COLO829 (cell line): ENCODE measurements at places on chromosomes 13 and 19.

GRCh38 chr19:17282488-17283125, 906 bp downstream of the ANKLE1 start:
- DNase-seq = peak; percentile 63

DNA sequence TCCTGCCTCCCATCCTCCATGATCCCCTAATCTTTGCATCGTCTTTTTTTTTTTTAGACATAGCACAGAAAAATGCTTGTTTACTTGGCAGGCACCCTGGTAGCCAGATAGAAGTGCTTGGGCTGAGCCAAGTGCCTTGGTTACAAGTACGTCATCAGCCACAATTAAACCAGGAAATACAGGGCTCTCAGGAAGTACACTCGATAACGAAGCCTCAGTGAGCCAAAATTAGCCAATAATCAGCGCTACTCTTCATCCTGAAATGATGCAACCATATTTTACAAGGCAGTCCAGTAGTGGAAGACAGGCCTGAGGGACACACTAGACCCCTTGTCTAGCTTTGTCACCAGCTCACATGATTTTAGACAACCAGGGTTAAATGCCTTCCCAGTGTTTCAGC, 194.0 kb upstream of the NBEA start:
- DNase-seq = peak; percentile 40

DNA sequence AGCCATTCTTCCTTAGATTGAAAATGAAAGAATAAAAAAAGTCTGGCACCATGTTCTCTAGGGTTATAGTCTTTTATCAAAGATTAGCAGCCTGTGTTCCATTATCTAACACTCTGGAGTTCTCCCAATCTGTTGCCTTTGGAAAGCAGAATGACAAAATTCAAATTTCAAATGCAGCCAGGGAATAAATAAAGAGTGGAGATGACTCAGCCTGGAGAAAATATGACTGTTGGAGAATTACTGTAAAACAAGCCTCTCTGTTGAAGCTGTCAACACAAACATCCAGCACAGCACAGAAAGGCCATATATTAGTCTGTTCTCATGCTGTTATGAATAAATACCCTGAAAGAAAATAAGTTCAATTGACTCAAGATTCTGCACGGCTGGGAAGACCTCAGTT, 650.5 kb upstream of the SLC10A2 start:
- DNase-seq = no peak

DNA sequence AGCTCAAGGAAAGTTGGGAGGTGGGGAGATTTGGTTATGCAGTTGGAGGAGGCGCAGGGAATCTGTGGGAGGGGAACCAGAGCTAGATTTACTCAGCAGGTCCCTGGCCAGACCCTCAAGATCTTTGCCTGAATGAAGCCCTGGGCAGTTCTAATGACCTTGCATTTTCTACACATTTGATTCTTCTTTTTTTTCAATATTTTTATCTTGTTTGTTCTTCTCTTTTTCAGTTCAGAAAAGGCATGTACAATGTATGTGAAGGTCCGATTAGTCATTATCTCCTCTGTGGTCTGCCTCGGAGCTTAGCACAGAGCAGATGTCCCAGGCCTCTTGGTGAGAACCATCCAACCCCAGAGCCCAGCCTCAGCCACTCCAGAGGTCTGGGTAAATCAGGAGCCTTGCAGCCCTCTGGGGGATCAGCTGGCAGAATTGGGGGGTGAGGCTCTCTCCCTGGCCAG, 24.2 kb downstream of the SERP2 start:
- no peak for DNase-seq

DNA sequence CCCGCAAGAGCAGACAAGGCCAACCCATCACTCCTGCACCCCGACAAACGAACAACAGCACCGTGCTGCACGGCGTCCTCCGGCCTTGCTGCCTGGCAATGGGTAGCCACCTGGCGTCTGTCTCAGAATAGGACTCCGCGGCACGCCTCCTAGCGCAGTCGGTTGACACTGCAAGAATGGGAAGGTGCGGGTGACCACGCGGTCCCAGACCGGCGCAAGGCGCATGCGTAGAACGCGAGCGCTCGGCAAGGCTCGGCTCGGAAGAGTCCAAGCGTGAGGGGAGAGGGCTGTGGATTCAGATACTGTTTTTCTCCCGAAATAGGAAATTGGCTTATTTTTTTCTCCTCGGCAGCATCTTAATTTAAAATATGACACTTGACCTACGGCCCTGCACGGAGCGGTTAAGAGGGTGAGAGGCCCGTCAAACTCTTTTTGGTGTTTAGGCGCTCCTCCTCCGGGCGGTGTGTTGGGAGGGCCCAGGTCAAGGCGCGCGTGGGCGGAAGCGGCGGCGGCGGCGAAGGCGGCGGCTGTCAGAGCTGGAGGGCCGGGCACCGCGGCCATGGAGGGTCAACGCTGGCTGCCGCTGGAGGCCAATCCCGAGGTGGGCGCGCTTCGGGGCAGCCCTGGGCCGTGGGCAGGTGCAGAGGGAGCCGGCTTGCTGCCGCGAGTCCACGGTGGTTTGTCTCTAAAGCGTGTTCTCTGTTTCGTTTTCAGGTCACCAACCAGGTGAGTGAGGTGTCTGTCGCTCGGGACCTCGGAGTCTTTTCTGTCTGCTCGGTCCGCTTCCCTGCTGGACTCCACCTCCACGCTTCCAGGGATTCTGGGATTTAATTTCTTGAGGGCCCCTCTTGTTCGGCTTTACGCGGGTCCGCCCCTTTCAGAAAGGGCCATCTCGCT, at the start of gene UCHL3:
UCHL3 (plus strand) TSS at position 530 of the 897 bp plus-strand sequence; CDS start at position 560, 30 bp downstream.
- peak; percentile 97 for DNase-seq

DNA sequence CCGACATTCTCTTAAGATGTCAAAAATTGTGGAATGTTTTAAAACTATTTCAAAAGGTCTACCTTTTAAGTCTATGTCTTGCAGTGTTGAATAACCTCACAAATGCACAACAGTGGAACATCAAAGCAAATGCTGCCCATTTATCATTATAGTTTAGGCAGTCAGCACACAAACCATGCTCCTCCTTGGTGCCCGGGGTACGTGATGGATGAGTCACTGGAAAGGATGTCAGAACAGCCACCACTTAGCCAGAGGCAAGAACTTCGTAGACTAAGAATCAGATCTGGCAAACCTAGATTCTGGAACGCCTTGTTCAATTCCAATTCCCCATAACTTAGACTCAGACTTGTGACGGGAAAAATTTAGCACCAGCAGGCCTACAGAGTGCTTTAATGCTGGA, 343.6 kb downstream of the FGF9 start:
- no peak for DNase-seq

- no peak for DNase-seq
Observed at GRCh38 chr13:21243045-21243897, 66.8 kb downstream of the MRPL57 start.

DNA sequence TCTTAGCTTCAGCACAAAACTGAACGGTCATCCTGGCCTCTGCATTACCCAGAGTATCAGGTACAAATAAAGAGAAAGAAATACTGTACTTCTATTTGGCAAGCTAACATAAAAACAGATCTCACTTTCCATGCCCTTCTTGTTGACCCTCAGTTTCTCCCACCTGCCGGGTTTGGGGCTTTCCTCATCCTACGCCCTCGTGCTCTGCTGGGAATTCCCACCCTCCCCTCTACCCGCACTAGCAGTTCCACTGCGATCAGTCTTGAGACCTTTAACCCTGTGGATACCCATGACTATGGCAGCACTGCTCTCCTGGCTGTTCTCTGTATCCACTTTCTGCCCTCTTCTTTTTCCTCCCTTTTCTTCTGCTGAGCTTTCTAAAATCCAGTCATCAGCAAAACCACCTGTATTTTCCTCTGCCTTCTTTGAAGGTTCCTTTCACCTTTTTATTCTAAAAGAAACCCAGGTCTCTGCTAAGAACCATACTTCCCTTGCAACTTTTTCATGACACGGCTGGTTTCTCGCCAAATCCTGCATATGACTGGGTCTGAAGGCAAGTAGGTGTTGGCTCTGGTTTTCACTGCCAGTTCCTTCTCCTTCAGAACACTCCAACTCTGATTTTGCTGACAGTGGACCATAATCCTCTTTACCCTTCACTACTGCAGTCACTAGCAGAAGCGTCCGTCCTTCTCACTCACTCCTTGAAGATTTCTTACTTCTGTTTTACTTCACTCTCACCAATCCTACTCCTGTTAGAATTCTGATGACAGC, 99.4 kb downstream of the MIPEP start:
- no peak for DNase-seq

GRCh38 chr13:50923272-50923671, 13.7 kb downstream of the RNASEH2B start:
- no peak for DNase-seq

- DNase-seq = peak; percentile 43
Observed at GRCh38 chr13:111429064-111429558, 108.7 kb downstream of the TEX29 start.

- no peak for DNase-seq
Observed at GRCh38 chr13:37446503-37446902, 152.1 kb downstream of the POSTN start.

DNA sequence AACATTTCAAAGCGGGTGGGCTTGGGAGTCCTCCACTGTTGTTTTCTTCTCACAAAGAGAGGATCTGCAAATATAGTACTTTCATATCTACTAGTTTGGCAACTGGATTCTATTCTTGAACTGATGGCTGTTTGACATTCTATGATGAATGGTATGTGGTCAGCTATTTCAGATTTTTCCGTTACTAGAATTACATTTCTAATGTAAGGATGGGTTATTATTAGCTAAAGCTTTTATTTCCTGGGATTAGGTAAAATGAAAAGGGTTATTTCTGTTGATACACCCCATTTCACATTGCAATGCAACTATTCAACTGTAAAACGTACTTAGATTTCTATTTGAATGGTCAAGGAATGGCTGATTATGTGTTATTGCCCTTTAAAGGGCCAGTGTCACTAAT, 629.7 kb downstream of the DACH1 start:
- DNase-seq = no peak

GRCh38 chr13:50126993-50127725, 111.9 kb downstream of the KCNRG start:
- DNase-seq = no peak

DNA sequence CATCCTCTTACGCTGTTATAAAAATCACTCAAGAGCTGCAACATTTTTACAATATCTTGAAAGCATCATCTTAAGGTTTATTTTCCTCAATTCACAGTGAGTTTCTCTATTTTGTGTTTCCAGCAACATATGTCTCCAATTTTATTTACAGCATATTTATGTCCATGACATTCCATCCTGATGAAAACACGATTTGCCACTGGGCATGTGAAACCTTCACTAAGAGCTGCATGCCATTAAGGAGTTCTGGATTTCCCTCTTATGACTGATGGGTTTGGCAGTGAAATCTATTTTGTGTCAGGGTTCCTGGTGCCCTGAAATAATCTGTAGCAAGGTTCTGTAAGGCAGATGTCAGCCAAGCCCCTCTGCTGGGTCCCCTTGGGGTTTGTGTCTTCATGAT, 527.6 kb upstream of the KLF12 start:
- DNase-seq = no peak

DNA sequence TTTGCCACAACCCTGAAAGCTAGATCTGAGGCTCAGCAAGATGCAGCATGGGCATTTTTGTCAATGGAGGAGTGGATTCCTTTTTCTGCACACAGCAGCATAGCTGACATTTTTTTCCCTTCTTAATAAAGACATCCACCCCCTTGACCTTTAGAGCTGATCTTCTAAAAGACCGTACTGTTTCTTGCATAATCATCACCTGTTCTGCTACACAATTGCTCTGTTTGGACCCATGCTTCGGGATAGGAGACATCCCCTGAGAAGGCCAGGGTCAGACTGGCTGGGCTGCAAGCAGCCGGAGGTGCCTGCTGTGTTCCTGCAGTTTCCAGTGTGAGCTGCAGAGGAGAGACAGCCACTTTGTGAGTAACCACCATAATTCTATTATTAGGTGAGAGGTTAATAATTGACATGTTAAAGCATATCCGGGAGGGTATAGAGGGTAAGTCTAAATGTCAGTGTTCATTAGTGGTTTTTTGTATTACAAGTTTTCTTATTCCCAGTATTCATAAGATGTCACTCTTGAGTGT, 108.5 kb upstream of the C1QTNF9B start:
- DNase-seq = peak; percentile 25

DNA sequence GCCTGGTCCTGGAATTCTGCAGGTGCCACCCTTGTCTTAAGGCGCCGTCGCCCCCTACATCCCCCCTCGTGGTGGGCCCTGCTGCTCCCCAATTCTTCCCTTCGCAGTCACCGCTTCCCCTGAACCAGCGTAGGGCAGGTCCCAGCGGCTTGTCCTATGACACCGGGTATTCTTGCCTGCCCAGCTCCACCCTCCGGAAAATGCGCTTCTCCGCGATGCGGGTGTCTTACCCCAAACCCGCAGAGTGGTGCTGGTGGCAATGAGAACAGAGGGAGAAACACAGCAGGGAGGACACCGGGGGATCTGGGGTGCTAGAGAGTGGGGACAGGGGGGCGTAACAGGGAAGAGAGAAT, 9.0 kb downstream of the ZNF808 start:
- no peak for DNase-seq

DNA sequence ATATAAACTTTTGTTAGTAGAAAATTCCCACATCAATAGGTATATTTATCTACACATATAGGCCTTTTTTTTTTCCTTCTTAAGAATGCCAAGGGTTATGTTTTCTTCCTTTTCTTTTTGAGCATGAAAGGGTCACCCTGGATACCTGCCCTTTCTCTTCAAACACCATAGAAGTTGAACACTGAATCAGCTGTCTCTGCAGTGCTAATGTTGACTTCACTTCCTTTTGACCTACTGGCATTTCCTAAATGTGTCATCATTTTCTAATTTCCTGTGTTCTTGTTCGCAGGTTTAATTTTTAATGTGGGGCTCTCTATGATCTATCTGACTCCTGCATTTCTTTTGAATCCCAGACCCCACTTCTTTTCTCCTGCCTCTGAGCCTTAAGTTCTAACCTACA, 532.0 kb downstream of the GPC6 start:
- DNase-seq = no peak

GRCh38 chr13:51728972-51729371, 75.0 kb downstream of the DHRS12 start:
- no peak for DNase-seq

DNA sequence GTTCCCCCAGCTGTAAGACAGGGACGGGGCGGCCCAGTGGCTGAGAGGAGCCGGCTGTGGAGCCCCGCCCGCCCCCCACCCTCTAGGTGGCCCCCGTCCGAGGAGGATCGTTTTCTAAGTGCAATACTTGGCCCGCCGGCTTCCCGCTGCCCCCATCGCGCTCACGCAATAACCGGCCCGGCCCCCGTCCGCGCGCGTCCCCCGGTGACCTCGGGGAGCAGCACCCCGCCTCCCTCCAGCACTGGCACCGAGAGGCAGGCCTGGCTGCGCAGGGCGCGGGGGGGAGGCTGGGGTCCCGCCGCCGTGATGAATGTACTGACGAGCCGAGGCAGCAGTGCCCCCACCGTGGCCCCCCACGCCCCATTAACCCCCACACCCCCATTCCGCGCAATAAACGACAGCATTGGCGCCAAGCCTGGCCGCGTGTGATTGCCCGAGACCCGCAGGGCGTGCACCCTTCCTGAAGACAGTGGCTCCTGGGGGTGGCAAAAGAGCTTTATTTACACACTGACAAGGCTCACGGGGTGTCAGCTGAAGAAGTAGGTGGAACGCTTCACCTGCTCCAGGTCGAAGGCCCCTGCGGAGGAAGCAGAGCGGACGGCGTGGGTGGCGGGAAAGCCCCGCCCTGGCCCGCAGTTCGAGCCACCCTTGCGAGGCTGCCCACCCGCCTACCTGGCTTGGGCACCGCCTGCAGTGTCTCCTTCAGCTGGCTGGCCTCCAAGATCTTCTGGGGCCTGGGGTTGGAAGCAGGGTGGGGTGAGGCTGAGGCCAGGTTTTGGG, 16.4 kb downstream of the POLRMT start:
- no peak for DNase-seq
